ENCODE measurements at places on chromosomes 13 and 19. TPM values are rescaled to one million over a fixed set of nuclear protein-coding genes. Genes with fewer than 3 reads are reported as not detected.

DNA sequence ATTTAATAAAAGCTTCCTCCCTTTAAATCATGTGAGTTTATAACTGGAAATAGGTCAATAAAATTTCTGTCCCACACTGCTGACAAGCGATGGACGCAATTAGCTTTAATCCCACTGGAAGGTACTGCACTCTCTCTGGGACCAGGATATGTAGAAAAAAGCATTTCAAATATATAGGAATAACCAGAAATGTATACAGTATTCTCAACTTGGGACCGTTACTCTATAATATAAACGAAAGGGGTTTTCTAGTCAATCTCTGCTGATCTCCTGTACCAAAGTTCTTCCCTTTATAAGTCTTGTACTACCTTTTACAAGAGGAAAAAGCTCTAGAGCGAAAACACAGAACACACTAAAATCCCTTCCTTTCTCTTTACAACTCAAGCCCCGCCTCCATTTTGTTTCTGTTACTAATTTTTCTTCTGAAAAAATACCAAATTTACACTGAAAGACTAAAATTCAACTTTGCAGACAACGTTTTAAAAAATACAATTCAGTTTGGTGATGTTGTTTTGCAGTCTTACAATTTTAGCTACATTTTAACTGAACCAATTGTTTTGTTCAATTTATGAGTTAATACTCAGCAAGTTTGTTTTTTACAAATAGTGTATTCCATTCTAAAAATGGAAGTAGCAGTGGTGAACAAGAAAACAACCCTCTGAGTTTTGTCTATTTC is 1.7 kb upstream of the USPL1 start:
- DNase-seq = peak; percentile 65

DNA sequence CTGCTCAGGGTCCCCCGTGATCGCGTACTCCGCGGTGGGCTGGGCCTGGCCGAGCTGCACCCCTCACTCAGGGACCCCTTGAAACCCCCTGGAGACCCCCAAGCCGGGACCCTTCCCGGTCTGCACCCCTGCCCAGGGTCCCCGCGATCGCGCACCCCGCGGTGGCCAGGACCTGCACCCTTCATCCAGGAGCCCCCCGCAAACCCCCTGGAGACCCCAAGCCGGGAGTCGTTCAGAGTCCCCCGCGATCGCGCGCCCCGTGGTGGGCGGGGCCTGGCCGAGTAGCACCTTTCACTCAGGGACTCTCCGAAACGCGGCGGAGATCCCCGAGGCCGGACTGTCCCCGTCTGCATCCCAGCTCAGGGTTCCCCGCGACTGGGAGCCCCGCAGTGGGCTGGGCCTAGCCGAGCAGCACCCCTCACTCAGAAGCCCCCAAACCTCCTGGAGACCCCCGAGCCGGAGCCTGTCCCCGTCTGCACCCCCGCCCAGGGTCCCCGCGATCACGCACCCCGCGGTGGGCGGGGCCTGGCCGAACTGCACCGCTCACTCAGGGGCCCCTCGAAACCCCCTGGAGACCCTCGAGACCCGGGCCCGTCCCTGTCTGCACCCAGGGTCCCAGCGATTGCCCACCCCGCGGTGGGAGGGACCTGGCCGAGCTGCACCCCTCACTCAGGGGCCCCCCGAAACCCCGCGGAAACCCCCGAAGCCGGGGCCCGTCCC is 748 bp downstream of the LMNB2 start:
- DNase-seq = no peak

GALP gene
- not detected for total RNA-seq

FUT3 gene
- not detected for total RNA-seq

CEACAM7 gene
- not detected for total RNA-seq

SELENOV gene
- total RNA-seq = not detected

DNA sequence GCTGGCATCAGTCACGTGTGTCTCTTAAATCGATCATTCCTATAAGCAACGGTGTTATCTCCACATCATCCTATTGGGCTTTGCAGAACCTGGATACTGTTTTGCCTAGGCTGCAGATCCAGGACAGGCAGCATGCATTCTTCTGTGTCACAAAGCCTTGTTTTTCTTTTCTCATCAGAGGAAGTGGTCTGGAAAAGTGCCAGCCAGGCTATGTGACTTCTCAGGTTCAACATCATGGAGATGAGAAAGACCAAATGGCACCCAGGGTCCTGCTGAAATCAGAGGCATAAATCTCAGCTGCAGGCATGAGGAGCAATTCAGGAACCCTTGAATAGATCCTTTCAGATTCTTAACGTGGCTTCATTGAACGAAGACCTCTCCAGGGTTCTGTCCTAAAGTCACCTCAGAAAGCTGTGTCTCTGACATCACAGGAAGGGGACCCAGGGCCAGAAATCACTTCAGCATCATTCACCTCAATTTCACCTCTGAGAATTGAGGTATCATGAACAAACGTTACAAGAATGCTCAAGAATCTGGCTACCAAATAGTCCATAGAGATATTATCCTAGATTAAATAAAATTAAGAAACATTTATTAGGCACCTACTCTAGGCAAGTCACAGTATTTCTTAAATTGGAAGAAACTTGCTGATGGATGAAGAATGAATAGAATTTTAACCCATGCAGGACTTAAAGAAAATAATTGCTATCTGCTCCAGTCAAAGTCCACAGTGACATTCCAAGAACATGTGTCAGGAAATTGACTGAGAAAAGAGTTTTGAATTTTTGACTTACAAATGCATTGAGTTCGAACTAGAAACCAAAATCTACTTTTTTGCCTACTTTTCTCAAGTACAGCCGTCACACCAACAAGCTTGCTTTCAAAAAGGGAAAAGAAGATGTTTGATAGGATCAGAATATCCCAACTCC is 124.1 kb downstream of the COG6 start:
- peak; percentile 62 for DNase-seq

GRCh38 chr13:24618011-24618955 is 61.9 kb upstream of the ATP12A start:
- peak; percentile 14 for DNase-seq

ELSPBP1 gene
- not detected for total RNA-seq

DNA sequence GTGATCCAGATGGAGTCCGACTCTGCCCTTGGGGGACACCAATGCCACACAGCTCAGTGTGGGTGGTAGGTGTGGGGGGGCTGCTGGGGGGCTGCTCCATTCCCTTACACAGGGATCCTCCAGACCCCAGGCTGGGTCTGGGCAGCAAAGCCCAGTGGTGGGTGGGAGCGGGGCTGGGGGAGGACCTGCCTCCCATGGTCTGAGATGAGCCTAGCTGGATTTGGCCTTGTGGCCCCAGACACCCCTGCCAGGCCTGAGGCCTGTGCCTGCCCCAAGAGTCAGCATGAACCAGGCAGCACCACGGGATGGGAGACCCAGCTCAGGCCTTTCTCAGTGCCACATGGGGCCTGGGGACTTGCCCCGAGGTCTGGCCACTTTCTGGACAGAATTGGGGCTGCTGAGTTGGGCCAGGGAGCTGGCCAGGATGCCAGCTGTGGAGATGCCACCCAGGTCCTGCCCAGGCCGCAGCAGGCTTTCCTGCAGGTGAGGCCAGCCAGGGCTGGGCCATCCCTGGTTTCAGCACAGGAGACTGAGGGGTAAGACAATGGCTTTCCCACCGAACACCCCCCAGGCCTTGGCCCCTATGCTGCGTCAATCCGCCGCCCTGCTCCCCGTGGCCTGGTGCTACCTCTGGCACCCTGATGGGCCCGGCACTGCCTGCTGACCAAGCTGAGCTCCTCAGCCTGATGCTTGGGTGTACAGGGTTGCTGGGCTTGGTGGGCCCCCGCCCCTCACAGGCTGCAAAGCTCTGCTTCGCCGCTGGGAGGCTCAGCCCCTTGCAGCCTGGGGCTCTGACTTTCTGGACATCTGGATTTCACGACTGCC is 24.2 kb downstream of the CEBPG start:
- no peak for DNase-seq

DNA sequence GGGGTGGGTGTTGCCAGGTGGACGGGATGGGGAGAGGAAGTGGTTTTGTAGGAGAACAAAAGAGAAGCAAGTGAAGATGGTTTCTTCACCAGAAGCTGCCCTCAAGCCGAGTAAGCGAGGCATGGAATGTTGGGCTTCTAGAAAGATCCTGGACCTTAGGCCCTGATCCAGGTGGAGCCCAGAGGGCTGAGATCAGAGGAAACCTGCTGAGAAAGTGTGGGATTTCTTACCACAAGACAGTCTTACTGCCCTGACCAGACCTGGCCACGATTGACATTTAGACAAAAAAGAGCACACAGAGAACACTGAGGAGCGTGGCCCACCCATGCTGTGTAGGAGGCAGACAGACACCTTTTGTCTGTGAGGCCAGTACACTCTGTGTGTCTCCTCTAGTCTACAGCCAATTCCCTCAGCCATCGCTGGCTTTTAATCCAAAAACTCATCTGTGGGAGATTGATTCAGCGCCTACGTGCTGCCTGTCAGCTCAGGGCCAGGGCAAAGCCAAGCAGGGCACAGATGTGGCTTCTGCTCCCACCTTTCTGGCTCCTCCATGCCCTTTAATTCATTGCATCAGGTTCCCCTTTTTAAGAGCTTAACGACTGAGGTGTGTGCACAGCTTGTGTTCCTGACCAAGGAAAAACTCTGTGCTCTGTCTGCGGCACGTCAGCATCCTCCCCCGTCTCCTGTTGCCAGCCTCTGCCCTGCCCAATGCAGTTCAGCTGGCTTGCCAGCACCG is 123.3 kb downstream of the AKAP11 start:
- no peak for DNase-seq

DNA sequence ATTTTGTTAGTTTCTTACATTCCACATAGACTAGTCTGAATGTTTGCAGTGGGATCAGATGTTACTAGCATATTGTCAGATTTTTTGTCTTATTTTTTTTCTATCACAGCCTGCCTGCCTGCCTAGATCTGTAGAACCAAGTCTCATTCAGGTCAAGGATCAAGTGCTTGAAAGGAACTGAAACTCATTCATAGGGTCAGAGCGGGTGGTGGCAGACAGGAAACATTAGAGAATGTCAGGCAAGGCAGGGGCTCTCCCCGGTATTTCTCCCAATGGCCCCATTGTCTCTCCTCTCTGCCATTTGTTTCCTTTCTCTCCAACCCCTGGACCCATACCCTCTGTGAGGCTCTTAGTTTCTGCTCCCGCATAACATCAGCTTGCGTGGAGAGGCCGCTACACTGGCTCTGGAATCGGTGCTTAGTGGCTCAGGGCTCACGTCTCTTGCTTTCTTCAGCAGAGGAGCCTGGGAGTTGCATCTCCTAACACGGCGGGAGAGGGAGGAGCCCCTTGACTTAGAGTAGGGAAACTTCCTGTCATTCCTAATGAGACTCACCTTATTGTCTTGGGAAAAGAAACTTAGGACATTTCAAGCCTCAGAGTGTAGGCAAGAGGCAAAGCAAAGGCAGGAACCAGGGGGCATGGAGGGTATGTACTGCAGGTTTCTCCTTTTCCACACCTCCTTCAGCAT is 35.6 kb upstream of the SPATA13 start:
- no peak for DNase-seq

DNA sequence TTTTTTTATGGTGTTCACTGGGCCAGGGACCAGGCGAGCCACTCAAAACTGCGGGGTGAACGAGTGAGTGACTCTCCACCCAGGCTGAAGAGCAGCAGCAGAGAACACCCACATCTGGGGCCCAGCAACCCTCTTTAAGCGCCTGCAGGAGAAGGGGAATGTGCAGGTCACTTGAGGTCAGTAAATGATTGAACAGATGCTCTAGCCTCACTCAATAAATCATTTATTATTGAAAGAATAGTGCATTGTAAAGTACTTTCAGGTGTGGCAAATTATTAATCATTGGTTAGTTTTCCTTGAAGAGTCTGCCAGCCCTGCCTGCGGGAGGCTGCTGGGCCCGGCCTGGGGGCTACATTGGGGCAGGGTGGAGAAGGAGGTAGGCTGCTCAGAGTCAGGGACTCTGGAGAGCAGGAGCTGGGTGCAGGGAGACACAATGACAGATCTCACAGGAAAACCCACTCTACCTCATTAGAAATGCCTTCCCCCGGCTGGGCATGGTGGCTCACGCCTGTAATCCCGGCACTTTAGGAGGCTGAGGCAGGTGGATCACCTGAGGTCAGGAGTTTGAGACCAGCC is 42.5 kb downstream of the ABCC4 start:
- no peak for DNase-seq

OR7D2 gene
- 0.17 TPM for total RNA-seq

MBD3L3 gene
- not detected for total RNA-seq

- no peak for DNase-seq
Measured at GRCh38 chr19:28847468-28847867, 365.5 kb downstream of the UQCRFS1 start.

DNA sequence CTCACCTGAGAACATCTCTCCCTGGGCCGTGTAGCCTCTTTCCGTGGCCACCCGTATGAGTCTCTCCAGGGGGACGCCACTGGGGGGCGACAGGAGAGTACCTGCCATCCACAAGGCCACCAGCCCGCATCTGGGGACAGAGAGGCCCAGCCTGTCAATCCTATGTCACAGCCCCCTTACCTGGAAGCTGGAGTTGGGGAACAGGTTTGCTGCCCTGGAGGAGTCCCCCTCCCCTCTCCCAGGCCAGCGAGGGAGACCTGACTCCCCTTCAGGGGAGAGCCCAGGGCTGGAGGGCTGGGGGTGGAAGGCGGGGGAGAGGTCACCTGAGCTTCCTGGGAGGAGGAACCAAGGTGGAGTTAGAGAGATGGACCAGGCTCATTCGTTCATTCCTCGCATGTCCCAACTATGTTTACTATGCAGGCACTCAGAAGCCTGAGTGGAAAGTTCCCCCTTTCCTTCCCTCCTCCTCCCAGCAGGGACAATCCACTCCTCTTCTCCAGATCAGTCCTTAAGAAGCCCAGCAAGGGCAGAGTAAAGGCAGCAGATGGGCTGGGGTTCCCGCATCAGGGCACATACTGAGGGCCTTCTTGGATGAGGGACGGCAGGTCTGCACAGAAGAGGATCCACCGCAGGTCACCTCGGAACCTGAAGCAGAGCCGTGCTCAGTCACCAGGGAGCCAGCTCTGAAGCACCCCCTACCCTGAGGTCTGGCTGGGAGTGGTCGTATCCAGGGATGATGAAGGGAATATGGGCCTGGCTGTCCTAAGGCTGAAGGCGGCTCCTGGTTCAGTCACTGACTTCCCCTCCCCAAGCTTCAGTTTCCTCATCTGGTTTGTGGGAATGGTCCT is 5.5 kb downstream of the ACTMAP start:
- no peak for DNase-seq

DNA sequence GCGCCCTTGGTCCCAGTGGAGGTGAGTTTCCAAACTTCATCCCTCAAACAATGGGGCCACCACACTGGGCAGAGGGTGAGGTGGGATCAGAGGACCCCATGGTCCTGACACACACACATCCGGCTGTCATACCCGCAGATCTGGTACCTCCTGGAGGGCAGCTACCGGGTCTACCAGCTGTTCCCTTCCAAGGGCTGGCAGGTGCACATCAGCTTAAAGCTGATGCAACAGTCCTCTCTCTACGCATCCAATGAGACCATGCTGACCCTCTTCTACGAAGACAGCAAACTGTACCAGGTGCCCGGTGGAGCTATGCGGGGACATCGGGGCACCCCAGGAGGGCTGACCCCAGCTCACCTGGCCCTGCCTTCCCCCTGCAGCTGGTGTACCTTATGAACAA is 14.0 kb upstream of the PSMD8 start:
- no peak for DNase-seq

- no peak for DNase-seq
Measured at GRCh38 chr19:5778402-5778801, 6.1 kb downstream of the PRR22 start.

TEX29 gene
- 1.7 TPM for total RNA-seq

Data from fibroblast of lung (primary cell).